ENCODE measurements at places on chromosomes 13 and 19.

GRCh38 chr19:50427997-50428425 lies 4.7 kb upstream of the MYBPC2 start:
- no peak for DNase-seq

- DNase-seq, result no peak
These were observed 515.5 kb downstream of the MYO16 start for GRCh38 chr13:109144693-109145437.

DNA sequence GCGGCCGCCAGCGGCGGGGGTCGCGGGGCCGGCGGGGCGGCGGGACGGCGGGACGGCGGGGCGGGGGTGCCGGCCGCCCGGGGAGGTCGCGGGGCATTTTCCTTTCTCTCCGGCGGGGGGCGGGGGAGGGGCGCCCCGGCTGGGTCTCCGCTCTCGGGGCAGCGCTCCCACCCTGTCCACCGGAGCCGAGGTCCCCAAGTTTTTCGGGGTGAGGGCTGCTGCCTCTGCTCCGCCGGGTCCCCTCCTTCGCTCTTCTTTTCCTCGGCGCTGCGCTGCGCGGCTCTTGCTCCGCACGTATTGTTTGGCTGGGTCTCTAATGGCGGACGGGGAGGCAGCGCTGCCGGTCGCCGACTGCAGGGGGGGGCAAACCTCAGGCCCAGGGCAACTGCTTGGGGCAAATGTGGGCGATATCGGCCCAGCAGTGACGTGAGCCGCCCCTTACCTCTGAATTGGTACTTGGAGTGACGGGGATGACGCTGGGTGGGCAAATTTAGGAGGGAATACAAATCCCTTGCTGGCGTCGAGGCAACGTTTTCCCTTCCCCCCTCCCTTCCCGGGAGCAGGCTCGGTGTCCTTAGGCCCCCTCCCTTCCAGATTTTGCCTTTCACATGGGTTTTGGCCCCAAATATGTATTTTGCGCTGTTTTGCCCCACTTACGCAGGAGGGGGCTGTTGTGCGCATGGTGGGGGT lies 759 bp downstream of the ZMYM2 start:
- DNase-seq, result no peak

GRCh38 chr13:93248627-93249047 lies 22.0 kb downstream of the GPC6 start:
- no peak for DNase-seq

GRCh38 chr19:10332158-10332964 lies 968 bp downstream of the RAVER1 start:
- DNase-seq, result no peak

DNA sequence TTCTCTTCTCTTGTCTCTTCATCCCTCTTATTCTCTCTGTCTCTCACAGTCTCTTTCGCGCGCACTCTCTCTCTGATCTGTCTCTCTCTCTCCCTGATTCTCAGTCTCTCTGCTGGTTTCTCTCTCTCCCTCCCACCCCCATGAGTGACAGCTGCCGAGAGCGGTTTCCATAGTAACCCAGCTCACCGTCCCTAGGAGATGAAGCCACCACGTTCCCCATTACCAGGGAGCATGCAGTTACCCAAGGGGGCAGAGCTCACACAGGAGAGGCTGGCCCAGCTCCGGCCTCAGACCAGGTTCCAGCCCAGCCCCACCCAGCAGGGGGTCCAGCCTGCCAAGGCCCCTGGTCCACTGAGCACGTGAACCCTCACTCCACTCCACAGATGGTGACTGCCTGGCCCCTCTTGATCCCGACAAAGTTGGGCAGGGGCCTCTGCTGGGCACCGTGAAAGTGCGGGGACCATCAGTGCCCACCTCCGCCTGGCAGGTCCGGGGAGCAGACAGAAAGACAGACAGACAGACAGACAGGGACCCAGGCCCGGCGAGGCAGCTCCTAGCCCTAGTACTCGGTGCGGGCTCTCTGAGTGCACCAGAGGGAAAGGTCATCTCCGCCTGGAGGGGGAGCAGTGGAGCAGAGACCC lies 50.6 kb downstream of the CELF5 start:
- DNase-seq, result no peak

Measured in cortex of kidney (tissue), 1 donor.